ACHN (cell line): ENCODE measurements at places on chromosomes 5 and 9.

- DNase-seq, result no peak
These were observed 33.4 kb upstream of the VDAC1 start for GRCh38 chr5:134038138-134038537.

- DNase-seq, result no peak
These were observed 45.1 kb downstream of the ERGIC1 start for GRCh38 chr5:172878933-172879752.

DNA sequence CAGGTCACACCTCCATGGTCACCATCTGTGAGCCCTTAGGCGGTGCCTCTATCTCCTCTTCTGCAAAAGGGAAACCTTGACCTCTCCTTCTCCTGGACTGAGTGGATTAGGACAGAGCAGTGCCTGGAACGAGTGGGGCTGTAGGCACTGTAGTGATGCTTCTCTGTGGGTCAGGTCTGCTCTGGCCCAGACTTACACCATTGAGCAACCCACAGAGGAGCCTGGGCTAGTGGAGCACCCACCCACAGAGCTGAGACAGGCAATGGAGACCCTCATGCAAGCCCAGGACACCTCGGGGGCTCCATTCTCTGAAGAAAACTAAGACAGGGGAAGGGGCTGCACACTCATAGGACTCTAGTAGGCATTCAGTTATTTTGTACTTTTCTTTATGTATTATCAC lies 400.6 kb downstream of the GADD45G start:
- DNase-seq, result no peak

DNA sequence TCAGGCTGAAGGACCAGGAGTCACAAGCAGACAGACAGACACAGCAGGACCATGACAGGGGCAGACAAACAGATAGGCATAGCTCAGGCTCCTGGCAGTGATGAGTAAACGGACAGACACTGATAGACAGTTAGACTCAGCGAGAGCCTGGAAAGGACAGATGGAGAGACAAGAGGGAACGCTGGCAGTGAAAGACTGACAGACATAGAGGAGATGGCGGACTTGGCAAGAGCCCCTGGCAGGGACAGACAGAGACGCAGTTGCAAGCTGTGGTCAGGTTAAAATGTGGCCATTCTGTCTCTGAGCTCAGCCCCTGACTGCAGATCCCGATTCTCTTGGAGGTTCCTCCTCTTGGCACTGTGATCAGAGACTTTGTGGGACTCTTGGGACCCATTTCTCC lies 13.6 kb downstream of the CSF2 start:
- DNase-seq, result no peak

- no peak for DNase-seq
These were observed 5.8 kb downstream of the UNC5A start for GRCh38 chr5:176816043-176816745.

- no peak for DNase-seq
These were observed 71.8 kb downstream of the ANGPTL2 start for GRCh38 chr9:127050591-127051001.

- DNase-seq, result no peak
These were observed 81.0 kb downstream of the ADAMTS2 start for GRCh38 chr5:179264053-179264782.
